Epithelial cell of prostate (primary cell): ENCODE measurements at places on chromosomes 5 and 9.

- DNase-seq = no peak
Measured at GRCh38 chr5:40746703-40747102, 9.1 kb downstream of the TTC33 start.

DNA sequence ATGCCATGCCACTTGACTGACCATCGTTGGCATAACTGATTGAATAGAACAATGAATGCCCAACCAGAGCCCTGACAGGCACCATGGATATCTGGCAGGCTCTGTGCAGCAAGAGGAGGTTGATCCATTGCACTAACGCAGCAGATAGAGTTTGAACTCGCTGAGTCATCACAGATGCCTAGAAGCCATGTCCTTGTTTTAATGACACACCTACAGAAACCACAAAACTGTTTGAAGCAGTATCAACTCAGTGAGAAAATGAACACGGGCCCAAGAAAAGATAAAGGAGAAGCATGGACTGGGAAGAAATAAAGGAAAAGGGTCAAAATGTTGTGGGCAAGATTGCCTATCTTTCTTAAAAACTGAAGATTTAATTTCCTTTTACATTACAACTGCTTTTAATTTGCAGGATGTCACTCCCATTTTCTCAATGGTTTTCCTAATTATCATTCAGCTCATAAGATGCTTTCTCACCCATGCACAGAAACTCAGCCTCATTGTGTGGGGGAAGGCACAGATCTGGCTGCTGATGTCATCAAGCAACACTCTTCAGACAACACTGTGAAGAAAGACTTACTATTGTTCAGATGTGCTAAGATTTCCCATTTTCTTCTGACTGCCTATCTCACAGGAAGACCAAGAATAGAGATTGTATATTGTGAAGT, 129.0 kb downstream of the PIK3R1 start:
- DNase-seq = peak; percentile 80

DNA sequence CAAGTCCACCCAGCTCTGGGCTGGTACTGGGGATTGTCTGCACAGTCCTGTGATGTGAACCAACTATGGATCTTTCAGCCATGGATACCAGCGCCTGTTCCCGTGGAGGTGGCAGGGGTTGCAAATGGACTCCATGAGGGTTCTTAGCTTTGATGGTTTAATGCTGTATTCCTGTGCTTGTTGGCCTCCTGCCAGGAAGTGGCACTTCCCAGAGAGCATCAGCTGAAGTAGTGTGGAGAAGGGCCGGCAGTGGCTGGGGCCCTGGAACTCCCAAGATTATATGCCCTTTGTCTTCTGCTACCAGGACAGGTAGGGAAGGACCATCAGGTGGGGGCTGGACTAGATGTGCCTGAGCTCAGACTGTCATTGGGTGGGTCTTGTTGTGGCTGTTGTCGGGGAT, 1104.8 kb upstream of the COX7C start:
- DNase-seq = no peak

- no peak for DNase-seq
Measured at GRCh38 chr5:120621339-120621738, 157.2 kb downstream of the PRR16 start.

- no peak for DNase-seq
Measured at GRCh38 chr5:90144625-90145327, 264.8 kb downstream of the CETN3 start.

DNA sequence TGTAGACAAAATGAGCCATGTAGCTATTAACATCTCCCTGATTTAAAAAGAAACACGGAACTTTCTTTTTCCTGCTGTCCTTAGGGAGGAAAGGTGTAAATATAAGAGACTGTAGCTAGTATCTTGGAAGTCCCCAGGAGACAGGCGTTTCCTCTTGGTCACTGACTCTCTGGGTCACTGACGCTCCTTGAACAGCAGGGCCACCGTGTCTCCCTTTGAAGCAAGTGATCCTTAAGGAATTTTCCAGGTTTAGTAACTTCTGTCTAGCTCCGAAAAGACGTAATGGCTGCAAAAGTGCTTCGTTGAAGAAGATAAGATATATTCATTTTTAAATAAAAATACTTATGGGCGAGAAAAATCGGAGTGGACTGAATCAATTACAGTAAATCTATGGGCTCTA, 745 bp upstream of the CLTA start:
- no peak for DNase-seq

DNA sequence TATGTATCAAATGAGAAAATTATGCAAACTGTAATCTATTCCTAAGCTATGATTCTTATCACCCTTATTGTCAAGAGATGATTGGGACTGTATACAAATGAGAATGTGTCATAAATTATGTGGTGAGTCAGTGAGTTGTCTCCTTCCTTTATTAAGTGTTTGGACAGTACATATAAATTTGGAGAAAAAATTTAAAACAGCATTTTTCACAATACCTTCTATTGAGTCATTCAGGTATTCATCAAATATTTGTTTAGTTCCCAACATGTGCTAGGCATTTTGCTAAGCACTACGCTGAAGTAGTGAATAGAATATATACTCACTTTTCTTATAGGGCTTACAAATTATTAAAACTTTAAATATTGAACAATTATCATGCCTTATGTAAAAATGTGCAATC, 36.3 kb upstream of the PTPRD start:
- DNase-seq = no peak

GRCh38 chr9:70566066-70566465, 151.6 kb upstream of the KLF9 start:
- DNase-seq = no peak

DNA sequence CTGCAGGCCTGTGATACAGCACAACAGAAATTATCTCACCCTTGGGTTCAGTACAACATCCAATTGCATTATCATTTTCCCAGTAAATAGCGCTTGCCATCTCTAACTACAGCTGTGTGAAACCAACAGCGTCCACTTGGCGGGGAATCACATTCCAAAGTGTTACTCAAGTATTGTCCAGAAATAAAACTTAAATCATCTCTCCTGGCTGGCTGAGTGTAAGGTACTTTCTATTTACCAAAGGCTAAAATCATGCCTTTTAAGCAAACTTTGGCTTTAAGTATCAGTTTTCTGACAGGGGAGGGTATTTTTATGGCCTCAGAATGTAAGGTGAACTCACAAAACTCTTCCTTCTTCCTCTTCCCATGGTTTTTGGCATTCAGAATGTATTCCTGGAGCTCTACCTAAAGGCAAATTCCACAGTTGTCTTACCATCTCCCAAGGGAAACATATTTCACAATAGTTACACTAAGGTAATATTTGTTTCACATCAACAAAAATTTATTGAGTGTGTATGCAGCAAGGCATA, 205.6 kb upstream of the MPDZ start:
- peak; percentile 33 for DNase-seq

DNA sequence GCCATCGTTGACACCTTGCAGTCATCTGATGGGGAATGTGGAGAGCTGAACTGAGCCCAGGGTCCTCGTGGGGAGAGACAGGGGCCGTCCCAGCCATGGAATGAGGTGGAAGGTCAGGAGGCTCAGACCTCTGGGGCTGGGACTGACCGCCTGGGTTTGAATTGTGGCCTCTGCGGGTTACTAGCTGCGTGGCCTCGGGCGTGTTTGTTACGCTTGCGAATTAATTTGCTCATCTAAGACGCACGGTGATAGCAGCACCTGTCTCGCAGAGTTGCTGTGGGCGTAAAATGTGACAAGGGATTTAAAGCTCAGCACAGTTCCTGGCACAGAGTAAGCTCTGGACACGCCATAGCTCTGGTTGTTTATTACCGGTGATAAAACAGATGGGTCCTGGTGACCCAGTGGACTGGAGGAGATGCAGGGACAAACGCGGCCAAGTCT, 19.4 kb upstream of the DAB2IP start:
- DNase-seq = no peak
